OCI-LY7 (cell line): ENCODE measurements at places on chromosomes 1 and 21.

DNA sequence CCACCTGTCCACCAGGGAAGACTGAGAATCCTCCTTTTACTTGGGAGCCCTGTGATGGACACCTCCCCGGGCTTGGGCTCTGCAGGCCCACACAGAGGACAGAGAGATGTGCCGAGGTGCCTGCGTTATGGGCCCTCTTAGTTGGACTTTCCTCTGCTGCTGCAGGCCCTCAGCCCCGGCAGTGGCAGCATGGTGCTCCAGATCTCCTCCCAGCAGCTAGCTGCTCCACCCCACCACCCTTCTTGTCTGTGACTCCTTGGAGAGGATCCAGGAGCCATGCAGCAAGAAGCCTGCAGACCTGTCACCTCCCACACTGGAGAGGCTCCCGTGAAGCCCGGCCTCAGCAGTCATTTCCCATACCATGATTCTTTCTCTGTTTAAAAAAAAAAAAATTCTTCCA lies 27.4 kb downstream of the PHGDH start:
- DNase-seq = no peak

GRCh38 chr1:11569551-11569950 lies 84.7 kb downstream of the FBXO2 start:
- no peak for DNase-seq

DNA sequence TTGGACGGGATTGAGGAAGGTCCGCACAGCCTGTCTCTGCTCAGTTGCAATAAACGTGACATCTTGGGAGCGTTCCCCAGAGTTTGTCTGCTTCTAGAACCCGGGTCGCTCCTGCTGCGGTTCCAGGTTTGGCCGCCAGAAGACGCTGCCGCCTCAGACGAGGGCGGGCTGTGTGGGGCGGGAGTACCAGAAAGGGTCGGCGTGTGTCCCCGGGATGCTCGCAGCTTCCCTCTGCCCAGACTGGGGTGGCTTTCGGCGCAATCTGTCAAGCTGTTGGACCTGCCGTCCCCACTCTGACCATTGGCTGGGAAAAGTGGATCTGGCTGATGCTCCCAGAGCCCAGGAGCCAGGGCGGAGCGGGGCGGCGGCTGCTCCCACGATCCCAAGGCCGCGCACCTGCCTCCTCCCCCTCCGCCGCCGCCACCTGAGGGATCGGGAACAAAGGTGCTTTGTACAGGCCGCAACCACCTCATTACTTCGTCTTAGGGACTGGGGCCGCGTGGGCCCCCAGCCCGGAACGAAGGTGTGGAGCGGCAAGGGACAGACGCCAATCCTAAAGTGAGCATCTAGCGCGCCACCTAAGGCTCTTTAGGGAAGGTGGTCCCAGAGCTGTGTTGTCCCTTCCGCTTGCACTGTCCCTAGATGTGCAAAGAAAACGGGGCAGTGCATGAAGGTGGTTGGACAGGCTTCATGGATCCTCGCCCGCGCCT lies 683 bp upstream of the EFNA4 start:
- peak; percentile 84 for DNase-seq

- no peak for DNase-seq
Observed at GRCh38 chr1:227884370-227885134, 63.2 kb downstream of the WNT9A start.

- DNase-seq = no peak
Observed at GRCh38 chr1:111802984-111803383, 47.3 kb downstream of the DDX20 start.

DNA sequence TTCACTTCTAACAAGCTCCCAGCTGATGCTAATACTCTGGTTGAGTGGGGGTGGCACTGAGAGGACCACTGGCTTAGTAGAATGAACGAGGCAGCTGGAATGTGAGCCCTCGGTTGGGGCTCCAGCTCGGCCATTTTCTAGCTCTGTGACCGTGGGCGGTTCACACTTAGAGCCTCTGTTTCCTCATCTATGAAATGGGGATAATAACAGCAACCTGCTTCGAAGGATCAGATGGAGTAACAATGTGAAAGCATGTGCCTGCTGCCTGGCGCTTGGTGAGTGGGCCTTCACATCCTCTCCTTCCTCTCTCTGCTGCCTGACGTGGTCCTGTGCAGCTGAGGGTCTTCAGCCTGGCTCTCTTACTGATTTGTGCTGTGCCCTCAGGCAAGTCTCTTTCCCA lies 20.9 kb upstream of the TTC4 start:
- no peak for DNase-seq

DNA sequence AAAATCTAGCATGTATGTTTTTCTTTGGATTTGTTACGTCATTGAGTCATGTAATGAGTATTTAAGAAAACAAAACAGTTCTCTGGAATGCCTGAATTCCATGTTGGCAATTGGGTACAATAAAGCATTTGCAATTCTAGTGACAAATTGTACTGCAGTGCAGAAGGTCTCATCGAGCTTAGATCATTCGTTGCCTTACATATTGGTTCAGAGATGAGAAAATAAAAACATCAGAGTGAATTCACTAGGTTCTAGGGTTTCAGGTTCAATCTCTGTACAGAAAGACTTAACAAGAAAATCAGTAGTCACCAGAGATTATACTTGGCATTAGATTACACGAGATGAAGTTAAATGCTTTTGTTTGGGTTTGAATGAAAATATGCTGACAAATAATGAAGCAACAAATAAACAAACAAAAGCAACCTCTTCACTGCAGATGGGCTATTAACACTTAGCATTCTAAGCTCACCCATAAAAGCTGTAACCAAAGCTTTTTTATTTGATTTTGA lies 124.7 kb downstream of the RYR2 start:
- DNase-seq = no peak

DNA sequence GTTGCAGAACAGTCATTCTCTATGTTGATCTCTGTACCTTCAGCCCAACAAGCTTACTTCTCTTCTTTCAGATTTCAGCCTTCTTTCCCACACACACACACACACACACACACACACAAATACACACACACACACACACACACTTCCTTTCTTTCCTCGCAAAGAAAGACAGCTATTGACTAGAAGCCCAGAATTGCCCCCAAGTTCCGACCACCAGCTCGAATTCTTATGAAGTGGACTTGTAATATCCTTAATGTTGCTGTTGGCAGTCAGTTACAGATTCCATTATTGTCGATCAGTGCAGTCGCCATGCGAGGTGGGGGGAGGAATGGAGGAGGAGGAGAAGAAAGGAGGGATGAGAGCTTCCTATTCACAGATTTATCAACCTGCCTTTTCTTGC lies 125.5 kb downstream of the CLEC20A start:
- DNase-seq = no peak

DNA sequence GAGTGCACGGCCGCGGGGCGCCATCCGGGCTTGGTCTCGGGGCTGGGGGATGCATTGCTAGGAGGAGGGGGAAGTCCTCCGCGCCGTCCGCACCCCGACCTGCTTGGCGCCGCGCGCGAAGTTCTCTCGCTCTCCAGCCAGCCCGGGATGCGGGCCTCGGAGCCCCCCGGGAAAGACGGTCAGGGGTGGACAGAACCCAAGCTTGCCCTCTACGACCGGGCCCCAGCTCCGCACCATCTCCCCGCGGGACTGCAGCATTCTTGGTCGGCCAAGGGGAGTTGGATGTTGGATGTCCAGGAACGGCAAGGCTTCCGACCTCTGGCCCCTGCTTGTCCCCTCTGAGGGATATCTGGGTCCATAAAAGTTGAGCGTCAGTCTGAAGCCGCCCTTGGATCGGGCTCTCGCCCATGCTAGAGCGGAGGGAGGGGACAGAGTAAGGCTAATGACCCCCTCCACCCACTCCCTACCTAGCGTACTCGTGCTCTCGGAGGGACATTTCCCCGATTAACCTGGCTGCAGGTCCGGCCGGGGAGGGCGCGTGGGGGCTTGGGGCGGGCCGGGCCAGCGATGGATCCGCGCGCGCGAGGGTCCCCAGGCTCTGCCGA lies 522 bp downstream of the DISP3 start:
- DNase-seq = no peak

- peak; percentile 18 for DNase-seq
Observed at GRCh38 chr1:62962901-62963776, 179.2 kb downstream of the ATG4C start.

GRCh38 chr1:92822879-92823278 lies 9.0 kb upstream of the RPL5 start:
- DNase-seq = no peak

- no peak for DNase-seq
Observed at GRCh38 chr1:180053594-180054567, 99.3 kb downstream of the CEP350 start.

GRCh38 chr1:227762231-227762911 lies 27.1 kb downstream of the SNAP47 start:
- peak; percentile 67 for DNase-seq

- DNase-seq = no peak
Observed at GRCh38 chr1:179141592-179142251, 59.9 kb downstream of the TOR3A start.

GRCh38 chr21:17964716-17965115 lies 145.6 kb upstream of the C21orf91 start:
- DNase-seq = no peak

DNA sequence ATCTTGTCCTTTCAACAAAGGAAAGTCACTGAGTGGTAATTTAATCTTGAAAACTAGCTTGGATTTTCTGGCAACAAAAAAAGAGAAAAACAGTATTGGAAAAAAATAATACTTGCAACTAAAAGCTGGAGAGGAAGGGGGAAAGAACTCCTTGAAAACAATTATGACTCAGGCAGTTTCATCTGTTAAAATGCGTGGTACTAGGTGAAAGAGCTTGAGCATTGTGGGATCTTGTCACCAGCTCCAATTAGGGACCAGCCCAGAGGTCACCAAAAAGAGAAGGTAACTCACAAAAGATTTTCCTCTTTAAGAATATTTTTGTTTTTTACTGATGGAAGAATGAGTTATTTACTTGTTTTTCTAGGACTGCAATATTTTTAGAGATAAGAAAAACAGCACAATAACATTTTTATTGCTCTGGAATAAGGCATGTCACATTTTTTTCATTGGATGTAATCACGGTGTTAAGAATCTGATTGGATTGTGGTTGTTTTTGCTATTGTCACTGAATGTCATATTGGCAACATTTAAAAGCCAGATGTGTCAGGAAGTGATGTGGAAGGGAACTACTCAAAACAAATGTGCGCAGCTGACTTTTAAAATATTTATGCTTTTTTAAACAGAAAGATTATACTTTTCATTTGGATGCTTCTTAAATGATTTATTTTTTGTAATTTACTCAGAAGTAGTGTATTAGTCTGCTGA lies 78.5 kb upstream of the ADAMTS5 start:
- no peak for DNase-seq

- no peak for DNase-seq
Observed at GRCh38 chr1:163912170-163912884, 590.6 kb downstream of the NUF2 start.

DNA sequence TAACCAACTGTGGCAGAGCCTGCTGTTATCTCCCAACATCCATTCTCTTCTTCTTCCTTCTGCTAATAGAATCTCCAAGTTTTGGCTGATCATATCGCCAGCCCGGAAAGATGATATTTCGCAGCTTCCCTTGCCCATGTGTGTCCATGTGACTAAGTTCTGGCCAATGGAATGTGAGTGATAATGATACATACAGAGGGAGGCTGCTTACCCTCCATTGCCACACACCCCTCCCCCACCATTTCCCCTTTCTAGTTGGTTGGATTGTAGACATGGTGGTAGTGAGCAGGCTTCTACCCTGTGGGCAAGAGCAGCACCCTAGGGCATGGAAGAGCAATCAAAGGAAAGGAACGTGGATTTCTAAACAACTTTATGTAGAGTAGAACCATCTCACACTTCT lies 48.8 kb downstream of the SLC9C2 start:
- no peak for DNase-seq

DNA sequence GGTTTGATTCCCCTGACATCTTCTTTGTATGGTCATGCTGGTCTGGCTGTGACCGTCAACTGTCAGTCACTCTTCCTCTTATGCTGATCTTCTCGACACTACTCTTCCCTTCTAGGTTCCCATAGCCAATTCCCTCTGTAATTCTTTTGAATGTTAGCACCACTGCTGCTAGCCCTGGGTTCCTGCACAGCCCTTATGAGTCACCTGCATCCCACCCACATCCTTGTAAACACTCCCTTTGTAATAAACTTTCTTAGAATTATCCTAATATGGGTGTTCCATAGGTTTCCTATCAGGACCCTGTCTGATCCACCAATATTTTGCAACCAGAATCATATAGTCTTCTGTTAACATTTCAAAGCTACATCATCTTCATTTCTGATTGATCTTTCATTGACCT lies 37.1 kb downstream of the JUN start:
- DNase-seq = no peak

DNA sequence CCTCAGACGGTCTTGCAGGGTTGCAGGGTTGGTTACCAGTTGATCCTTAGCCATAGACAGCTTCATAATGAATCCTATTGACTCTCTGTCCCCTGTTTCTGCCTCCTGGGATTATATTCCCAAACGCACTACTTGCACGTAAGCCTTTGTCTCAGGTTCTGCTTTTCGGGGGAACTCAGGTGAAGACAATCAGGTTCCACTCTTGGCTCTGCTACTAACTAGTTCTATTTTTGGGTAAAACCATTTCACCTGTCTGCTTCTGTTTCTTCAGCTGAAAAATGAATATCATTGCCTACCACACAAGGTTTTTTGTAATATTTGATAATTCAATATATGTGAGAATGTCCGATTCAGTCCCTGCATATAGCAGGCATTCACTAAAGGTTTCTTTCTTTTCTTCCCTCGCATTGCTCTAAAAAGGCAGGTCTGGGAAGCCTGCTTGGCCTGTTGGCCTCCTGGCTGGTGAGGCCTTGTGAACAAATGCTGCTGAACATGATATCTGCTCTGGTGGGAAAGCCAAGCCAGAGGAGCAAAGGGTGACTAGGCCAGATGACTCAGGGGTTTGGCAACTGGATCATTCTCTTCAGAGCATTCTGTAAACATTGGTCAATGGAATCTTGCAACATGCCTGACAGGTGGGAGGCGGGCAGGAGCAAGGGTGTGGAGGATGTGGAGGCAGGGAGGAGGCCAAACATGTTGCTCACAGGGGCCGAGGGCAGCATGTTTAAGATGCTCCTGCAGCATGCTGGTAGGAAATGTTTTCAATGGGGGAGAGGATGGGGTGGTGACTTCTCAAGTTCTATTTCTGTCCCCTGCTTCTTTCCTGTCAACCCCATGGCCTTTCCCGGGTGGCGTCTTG lies 23.8 kb downstream of the IER5 start:
- DNase-seq = no peak

GRCh38 chr21:42771503-42771805 lies 107.9 kb downstream of the WDR4 start:
- no peak for DNase-seq

DNA sequence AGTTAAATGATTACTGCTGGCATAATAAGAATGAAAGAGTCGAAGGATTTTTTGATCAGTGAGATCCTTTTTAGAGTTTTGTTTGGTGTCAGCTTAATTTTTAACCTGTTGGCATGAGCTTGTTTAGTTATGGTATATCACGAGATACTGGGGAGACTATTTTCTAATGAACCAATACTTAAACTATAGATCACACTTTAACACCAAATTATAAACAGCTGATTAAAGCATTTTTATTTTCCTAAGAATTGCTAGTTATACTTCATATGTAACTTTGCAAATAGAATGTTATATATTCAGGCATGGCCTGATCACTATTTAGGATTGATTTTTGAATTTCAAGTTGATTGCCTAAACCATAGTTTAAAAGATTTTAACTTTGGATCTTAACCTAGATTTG lies 6.0 kb downstream of the DDX20 start:
- DNase-seq = no peak
